ENCODE measurements at places on chromosomes 11 and 22.

GRCh38 chr22:32020117-32020516 is 22.9 kb upstream of the SLC5A1 start:
- DNase-seq: no peak

- no peak for DNase-seq
Measured at GRCh38 chr11:45652781-45653180, 12.6 kb downstream of the CHST1 start.

- DNase-seq: no peak
Measured at GRCh38 chr11:23836981-23837380, 659.9 kb upstream of the LUZP2 start.

GRCh38 chr11:45463541-45463940 is 177.4 kb upstream of the SYT13 start:
- no peak for DNase-seq

GRCh38 chr22:23233752-23234408 is 53.6 kb downstream of the BCR start:
- no peak for DNase-seq

GRCh38 chr11:45324459-45324858 is 38.3 kb upstream of the SYT13 start:
- no peak for DNase-seq

- peak; percentile 60 for DNase-seq
Measured at GRCh38 chr11:2208691-2209369, 37.2 kb upstream of the TH start.

GRCh38 chr11:124297921-124298320 is 15.8 kb downstream of the OR8D1 start:
- DNase-seq: no peak

- no peak for DNase-seq
Measured at GRCh38 chr11:106271686-106272085, 194.2 kb downstream of the AASDHPPT start.

All from COR-L47 (cell line).